ENCODE measurements at places on chromosomes 2 and 18. TPM values are rescaled to one million over a fixed set of nuclear protein-coding genes. Genes with fewer than 3 reads are reported as not detected.

SULT1C2 gene
- not detected for total RNA-seq

CHRNG gene
- not detected for total RNA-seq

NEURL3 gene
- not detected for total RNA-seq

SLC8A1 gene
- total RNA-seq = 11.1 TPM

SLC40A1 gene
- total RNA-seq = 0.13 TPM

ANKRD30B gene
- 0.67 TPM for total RNA-seq

IL18R1 gene
- not detected for total RNA-seq

KIF1A gene
- total RNA-seq = not detected

ACADL gene
- total RNA-seq = not detected

INPP5D gene
- not detected for total RNA-seq

GRCh38 chr2:171837736-171838135 is 56.3 kb downstream of the SLC25A12 start:
- DNase-seq = no peak

- DNase-seq = no peak
Observed at GRCh38 chr2:38274286-38275276, 102.5 kb downstream of the ATL2 start.

DNA sequence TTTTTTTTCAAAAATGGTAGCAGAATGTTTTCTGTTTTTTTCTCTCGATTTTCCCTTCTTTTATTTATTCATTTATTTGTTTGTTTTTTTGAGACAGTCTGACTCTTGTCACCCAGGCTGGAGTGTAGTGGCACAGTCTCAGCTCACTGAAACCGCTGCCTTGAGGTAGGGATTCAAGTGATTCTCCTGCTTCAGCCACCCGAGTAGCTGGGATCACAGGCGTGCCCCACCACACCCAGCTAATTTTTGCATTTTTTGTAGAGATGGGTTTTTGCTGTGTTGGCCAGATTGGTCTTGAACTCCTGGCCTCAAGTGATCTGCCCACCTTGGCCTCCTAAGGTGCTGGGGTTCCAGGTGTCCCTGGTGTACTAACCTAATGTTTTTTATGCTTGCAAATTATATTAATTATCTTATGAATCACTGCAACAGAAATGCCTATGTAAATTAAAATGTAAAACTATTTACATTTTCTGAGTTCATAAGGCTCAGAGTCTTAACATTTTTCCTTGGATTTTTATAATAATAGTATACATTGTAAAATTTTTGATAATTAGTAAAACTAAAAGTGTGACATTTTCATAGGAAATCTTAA is 19.2 kb downstream of the MTA3 start:
- no peak for DNase-seq

- DNase-seq = no peak
Observed at GRCh38 chr2:99156891-99157290, 2.1 kb downstream of the LIPT1 start.

- peak; percentile 17 for DNase-seq
Observed at GRCh38 chr2:91442246-91442905, 2750.9 kb downstream of the RPIA start.

DNA sequence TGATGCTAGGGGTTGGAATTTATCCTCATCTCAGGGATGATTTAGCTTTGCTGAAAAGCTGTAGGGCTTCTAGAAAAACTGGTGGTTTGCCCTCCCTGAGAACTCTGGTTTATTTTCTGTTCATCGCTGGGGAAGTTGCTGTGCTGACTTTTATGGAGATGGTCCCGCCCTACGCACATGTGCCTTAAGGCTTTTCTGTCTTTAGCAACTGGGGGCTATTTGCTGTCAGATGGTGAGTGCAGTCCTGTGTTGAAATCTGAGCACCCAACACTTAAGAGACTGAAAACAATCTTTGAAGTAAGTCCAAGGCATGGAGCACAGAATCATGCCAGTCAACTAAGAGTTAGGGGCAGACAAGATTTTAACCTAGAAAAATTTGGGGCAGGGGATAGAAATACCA is 2148.4 kb upstream of the CELF4 start:
- DNase-seq = no peak

GRCh38 chr18:26004832-26005231 is 85.6 kb downstream of the SS18 start:
- no peak for DNase-seq

DNA sequence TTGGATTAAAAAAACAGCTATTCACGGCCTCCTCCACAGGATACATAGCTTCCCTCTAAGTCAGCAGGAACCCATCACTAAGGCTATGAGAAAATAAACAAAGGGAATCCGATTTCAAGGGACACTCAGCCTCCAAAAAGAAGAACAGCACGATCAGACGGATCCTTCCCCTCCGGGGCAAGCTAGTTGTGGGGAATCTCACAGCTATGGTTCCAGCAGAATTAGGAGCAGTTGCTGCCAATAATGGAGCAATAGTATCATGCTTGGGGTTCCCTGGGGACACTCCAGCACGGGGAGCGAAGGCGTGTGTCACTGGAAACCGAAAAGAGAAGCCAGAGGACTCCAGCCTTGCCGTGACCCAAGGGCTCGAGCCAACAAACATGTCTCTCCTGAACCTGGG is 163.1 kb downstream of the TTC32 start:
- no peak for DNase-seq

DNA sequence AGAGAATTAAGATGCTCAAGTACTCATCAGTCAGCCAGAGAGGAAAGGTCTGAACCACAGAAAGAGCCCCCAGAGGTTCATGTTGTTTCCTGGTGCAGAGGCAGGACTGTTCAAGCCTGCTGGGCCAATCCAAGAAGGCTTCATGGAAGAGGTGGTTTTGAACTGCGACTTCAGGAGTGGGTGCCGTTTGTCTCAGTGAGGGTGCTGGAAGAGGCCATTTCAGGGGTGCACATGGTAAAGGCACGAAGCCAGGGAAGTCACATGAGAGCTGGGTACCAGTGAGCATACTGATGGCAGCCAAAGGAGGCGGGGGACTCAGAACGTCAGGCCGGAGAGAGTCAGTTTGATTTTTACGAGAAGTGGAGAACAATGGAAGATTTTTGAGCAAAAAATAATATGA is 55.5 kb downstream of the EMILIN2 start:
- DNase-seq = no peak

GRCh38 chr18:25896178-25896780 is 194.1 kb downstream of the SS18 start:
- no peak for DNase-seq

GRCh38 chr2:234735829-234736228 is 216.0 kb upstream of the SH3BP4 start:
- DNase-seq = no peak

DNA sequence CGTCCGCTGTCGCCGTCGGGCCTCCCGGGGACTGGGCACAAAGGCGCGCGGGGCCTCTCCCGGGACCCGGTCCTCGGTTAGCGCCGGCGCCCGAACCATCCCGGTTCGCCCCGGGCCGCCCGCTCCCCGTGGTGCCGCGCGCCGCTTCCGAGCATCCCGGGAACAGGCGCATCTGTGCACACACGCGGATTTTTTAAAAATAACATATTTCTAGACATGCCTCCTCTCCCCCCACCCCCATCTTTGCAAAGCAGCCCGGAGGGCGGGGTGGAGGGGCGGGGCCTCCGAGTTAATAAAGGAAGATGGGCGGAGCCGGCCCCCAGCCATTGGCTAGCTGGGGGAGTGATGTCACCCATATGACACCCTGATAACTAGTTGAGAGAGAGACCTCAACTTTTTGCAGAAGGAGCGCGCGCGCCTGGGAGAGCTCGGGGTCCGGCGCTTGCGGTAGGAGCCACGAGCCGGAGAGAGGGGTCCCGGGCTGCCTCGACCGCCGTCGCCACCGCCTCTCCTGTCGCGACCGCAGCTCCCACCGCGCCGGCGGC is at the start of gene SOX11:
Gene SOX11, plus strand, starts transcription at position 400 of the 545 bp plus-strand sequence. CDS start 338 bp downstream, outside the sequence.
- peak; percentile 76 for DNase-seq

DNA sequence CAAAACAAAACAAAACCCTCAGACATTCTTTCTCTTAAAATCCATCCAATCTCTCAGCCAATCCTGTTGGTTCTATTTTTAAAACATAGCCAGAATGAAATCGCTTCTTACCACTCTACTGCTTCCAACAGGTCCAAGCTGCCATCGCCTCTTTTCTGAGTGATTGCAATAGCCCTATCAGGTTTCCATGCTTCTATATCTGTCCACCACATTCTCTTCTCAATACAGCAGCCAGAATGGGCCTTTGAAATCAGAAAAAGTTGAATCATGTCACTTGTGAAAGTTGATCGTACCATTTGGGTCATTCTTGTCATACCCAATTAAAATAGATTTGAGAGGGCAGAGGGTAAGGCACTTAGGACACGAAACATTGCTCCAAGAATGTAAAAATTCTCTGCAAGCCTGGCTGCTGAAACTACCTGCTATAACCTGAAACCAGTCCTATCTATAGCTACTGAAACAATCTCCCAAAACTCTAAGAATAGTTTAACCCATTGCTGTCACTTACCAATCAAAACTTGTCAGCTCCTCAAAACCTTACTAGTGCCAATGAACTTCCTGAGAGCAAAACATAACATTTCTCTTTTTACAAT is 3.3 kb upstream of the MTLN start:
- DNase-seq = no peak

GRCh38 chr2:212970132-212970531 is 181.3 kb downstream of the IKZF2 start:
- no peak for DNase-seq

DNA sequence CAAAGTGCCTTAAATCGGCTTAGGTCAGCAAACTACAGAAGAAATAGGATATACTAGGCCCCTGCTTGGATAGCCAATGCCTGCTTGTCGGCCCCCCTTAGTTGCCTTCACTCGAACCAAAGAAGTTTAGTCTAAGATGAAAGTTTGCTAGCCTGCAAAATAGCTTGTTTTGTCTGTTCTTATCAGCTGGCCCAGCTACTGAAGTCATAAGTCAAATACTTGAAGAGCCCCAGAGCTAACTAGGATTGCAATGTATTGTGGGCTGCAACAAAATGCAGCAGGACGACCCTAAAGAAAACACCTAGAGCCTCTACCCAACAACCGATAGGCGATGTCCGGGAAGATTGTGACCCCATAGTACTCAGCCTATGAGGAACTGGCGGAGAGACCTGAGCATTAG is 183.5 kb upstream of the HS6ST1 start:
- no peak for DNase-seq

DNA sequence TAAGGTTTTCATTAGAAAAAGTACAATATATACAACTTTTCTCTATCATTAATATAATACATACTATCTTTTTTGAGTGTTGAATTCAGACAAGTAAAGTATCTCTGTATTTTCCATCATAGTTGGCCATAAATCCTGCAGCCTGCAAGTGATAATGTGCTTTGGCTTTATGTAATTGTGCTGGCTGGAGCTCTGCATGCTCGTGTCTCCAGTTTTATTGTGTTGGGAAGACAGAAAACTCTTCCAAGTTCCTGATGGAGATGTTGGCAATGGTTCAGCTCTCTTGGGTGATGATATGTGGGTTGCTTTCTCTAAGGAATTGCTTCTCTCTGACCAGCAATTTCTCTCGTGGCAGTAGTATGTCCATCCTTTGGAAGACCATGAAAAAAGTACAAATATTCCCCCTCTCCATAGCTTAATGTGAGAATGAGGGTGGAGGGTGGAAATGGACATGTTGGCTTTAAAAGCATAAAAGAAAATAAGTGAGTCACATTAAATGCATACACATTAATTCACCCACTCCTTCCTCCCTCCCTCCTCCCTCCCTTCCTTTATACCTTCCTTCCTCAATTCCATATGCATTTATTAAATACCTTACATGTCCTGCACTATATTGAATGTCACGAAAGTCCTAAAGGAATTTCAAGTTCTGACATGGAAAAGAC is 344.2 kb downstream of the MTX2 start:
- peak; percentile 60 for DNase-seq

GRCh38 chr2:31642707-31643106 is 62.0 kb upstream of the SRD5A2 start:
- no peak for DNase-seq

DNA sequence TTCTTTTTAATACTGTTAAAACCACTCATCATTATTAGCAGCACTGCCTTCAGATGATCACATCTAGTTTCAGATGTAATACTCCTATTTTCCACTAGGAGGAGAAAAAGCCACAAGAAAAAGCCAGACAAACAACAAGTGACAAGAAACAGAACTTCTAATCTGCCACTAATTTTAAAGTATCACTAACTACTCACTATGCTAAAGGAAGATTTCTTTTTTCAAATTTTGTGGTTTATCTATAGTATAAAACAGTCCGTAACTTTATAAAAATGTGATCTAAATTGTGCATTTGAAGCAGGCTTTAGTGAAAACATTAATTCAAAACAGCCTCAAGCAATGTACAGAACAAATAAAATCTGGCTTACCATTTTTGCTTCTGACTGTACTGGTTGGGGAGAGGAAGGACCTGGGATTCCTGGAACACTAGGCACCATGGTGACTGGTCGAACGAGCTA is 56.8 kb downstream of the ATF2 start:
- DNase-seq = no peak

GRCh38 chr2:107020392-107020791 is 134.4 kb upstream of the ST6GAL2 start:
- DNase-seq = no peak

DNA sequence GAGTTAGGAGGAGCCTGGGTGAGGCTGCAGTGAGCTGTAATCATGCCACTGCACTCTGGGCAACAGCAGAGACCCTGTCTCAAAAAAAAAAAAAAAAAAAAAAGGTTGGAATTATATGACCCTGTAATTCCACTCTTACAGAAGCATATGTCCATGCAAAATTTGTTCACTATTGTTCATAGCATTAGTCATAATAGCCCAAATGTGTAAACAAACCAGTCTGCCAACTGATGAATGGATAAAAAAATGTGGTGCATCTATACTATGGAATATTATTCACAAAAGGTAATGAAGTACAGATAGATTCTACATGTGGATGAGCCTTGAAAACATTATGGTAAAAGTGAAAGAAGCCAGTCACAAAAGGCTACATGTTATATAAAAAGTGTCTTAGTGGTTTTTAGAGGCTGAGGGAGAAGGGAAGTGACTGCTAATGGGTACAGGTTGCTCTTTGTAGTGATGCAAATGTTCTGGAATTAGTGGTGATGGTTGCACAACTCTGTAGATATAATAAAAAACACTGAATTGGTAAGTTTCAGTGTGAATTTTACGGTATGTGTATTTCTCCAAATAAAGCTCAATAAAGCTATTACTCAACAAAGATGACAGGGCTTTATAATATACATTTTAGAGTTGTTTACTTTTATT is 9.4 kb downstream of the COA5 start:
- no peak for DNase-seq

DNA sequence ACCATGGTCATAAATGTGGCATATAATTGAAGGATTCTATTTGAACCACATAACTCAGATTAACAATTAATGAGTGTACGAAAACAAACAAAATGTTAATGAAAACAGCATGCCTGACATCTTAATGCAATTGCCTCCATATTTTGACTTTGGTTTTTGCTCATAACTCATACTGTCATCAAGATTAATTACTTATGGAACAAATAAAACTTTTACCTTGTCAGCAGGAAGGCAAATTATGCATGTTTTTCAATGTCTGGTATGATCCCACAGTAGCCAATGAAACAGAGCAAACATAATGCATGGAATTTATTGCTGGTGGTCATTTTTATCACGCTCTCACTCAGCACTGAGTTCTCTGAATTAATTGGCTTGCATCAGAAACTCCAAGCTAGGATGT is 5.1 kb downstream of the PLEKHM3 start:
- no peak for DNase-seq
